Stimulated activated CD8-positive, alpha-beta memory T cell treated with anti-CD3 and anti-CD28 coated beads, Interleukin-4, amount 100 ng/mL, for 4 hours (primary cell): ENCODE measurements at places on chromosomes 6 and 20.

GRCh38 chr20:25220810-25221591 is 25.5 kb downstream of the ENTPD6 start:
- DNase-seq: no peak

DNA sequence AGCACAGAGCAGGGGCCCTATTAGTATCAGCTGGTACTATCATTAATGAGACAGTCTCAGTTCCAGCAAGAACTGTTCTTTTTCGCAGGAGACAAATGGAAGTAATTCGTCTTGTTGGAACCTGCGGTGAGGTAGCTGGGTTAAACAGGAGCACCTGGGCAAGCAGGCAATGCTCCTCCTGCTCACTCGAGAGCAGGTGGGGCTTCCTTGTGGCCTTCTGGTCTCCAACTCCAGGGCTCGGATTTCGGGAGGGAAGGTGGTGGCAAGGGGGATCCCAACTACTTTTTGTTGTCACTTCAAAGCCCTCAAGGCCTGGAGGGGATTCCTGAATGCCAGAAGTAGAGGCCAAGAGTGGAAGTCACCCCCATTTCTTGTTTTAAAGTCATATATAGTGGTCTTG is 1.3 kb upstream of the SPEF1 start:
- no peak for DNase-seq

DNA sequence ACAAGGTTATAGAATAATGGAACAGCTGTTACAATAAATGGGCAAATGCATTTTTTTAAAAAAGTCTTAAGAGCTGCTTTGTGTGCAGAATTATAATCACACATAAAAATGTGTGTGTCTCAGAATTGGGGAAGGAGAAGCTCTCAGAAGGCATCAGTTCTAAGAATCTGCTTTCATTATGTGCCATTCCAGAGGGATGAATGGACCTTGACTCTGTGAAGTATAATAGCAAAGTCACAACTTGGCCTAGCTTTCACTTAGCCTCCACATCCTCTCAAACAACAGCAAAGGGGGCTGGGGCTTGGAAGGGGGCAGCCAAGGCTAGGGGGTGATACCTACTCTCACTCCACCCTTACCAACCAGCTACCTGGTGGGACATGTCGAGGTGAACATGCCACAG is 265.0 kb downstream of the CDC5L start:
- DNase-seq: no peak

GRCh38 chr20:37494796-37495195 is 26.3 kb upstream of the NNAT start:
- no peak for DNase-seq

- DNase-seq: peak; percentile 65
Observed at GRCh38 chr6:26205161-26205624, 118.0 kb downstream of the HFE start.

DNA sequence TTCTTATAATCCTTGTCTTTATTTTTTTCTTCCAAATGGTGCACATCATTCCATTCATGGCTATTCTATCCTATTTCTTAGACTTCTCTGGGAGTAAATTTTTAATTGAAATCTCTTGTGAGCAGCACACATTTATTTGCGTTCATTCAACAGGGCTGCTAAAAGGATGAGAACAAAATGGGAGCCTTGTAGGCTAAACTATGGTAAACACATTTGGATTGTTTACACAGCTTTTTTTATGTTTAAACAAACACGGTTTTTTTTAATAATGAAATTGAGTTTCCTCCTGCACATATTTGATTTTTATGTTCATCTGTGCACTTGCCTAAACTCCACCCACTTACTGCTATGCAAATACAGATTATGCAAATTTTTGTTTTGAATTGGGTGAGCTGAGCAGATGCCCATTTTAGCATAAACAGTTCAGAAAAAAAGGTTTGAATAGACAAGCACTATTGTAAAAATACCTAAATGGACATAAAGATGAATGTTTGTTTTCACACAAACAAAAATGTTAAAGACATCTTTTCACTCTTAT is 92.0 kb downstream of the OLIG3 start:
- DNase-seq: no peak

- DNase-seq: no peak
Observed at GRCh38 chr6:8844968-8845367, 409.6 kb upstream of the SLC35B3 start.

GRCh38 chr6:111858347-111858746 is 14.9 kb downstream of the FYN start:
- no peak for DNase-seq

GRCh38 chr20:49557449-49557848 is 10.5 kb downstream of the PTGIS start:
- no peak for DNase-seq

DNA sequence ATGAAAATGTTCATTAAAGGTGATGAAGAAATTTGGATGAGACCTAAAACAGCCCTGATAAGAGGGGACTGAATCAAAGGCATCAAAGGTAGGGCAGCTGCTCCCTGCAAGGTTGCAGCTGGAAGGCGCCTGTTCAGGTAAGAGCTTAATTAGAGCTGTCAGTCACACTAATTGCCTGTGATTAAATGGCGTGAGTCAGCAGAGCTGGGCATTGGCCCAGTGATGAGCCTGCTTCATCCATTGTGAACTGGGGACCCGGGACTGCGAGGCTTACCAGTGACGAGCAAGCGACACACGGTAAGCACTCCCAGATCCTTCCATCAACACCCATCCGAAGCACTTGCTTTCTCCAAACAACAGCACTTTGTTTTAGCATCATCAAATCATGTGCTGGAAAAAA is 621.5 kb upstream of the CDH4 start:
- DNase-seq: no peak

DNA sequence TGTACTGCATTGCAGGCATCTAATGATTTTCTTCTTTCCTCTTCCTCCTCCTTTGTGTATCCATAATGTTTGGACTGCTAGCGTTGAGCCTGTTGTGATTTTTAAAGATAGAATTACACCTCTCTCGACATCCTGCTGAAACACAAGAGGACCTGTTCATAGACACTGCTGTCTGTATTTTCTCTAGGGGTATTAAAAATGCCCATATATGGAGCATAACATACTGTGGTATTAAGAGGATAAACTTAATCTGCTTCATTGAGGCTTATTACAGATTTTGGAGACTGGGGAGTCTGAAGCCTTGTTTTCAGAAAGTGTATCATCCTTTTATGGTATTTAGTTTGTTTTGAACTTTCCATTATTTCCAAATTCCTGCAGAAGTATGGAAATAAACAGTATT is 414.3 kb downstream of the CDKAL1 start:
- DNase-seq: no peak

- DNase-seq: no peak
Observed at GRCh38 chr6:126945150-126945685, 173.3 kb upstream of the RSPO3 start.

- no peak for DNase-seq
Observed at GRCh38 chr6:28896505-28897368, 27.0 kb downstream of the TRIM27 start.

DNA sequence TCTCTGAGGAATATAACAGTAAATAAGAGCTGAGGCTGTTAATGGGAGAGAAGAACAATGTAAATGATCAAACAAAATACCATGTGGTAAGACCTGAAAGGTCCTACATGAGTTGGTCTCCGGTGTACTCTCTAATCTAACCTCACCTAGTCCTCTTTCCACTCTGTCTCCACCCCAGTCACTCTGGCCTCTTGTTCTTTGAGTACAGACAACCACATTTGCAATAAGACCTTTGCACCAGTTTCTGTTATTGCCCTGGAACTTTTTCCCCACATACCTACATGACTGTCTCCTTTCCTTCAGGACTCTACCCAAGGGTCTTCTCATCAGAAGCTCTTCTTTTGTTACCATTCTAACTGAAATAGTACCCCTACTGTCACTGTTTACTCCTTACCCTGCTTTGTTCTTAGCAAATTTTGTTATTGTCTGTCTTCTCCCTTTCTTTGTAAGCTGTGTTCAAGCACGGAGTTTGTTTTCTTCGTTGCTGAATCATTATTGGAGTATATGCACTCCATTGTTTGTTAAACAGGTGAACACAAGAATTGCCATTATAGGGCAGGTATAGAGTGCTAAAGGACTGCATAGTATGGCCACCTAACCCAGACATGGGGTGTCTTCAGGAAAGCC is 37.3 kb downstream of the MAPK14 start:
- no peak for DNase-seq

- no peak for DNase-seq
Observed at GRCh38 chr6:81997090-81997926, 244.8 kb upstream of the TENT5A start.

DNA sequence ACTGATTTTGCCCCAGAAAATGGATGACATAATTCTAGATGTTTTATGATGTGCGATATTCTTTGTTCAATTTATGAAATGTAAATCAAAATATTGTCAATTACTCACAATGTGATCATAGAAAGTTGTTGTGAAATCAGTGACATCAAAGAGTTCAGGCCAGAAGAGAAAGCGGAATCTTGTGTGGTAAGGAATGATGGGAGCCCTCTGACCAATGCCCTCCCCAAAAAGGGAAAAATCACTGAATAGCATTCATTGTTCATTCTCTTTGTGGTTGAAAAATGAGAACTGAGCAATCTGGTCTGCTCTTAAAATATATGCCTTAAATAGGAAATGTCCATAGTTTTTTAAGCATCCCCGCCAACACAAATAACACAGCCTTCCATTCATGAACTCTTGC is 247.1 kb upstream of the GRIK2 start:
- no peak for DNase-seq

GRCh38 chr6:17458966-17459365 is 65.6 kb downstream of the CAP2 start:
- no peak for DNase-seq

- DNase-seq: no peak
Observed at GRCh38 chr20:16128538-16129106, 444.6 kb downstream of the KIF16B start.

DNA sequence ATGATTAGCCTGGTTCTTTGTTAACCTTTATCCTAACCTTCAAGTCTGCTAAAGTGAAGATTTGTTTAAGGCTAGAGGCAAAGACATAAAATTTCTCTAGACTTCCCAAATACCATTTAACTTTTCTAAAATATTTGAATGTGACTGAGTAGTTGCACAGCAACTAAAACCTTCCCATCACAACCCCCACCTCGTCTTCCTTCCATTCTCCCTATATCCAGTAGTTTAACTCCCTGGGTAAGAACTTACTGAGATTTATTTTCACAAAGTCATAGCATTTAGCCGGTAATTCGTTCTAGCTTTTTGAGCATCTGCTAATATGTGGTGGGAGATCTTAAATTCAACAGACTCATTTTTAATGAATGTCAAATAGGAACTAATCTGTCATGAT is 87.9 kb upstream of the AKIRIN2 start:
- no peak for DNase-seq

DNA sequence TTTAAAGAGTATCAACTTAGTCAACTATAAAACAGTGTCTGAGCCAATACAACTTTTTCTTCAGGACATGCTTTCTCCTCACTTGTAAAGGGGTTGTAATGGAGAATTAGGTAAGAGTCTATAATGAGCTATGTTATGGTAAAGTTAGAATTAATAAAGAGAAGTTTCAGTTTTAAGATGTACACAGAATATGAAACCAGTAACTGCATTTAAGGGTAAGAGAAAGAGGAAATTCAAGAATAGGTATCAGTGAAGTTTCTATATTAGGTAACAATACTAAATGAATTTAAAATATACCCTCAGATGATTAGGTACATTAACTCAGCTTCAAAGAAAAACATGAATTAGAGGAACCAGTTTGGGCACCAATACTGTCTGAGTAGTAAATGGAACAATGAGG is 1444.3 kb upstream of the ADGRB3 start:
- DNase-seq: no peak

GRCh38 chr6:37021356-37022129 is 16.1 kb downstream of the FGD2 start:
- DNase-seq: peak; percentile 25

DNA sequence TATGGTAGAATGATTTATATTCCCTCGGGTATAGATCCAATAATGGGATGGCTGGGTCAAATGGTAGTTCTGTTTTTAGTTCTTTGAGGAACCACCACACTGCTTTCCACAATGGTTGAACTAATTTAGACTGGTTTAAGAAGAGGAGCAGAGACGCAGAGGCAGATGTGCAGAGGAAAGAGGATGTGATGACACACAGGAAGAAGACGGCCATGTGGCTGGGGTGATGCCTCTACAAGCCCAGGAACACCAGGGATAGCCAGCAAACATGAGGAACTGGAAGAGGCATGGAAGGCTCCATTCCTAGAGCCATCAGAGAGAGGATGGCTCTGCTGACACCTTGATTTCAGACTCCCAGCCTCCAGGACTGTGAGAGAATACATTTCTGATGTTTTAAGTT is 218.3 kb upstream of the DTNBP1 start:
- no peak for DNase-seq

DNA sequence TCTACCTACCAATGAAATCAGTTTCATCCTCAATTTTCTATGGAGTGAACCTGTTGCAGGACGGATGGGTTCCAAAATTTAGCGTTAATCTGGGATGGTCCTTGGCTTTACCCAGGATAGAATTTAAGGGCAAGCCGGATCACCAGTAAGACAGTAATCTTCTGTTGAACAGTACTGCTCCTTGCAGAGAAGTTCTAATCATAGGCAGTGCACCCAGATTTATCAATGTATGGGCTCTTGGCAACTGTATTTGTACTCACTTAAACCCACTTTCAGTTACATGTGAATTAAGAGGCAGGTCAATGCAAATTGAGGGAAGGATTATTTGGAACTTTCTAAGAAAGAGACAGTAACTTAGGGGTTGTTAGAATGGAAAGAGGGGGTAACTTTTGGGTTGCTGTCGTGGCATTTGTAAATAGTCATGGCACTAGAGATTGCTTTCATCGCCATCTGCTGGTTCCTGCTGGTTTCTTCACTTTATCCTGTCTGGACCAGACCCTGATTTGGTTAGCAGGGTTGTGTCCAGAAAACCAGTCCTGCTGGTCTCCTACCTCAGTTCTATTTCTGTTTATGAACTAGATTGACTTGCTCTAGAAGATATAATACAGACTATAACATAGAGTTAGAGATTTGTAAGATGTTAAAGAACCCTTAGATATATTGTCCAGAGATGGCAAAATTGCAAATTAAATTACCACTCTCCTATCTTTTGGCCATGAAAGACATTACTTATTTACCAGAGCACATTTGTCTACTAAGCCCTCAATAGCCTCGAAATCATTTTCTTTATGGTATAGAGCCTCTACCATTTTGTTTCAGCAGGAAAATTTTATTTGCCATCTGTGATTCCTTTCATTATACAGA is 646.3 kb downstream of the UTRN start:
- DNase-seq: no peak

- no peak for DNase-seq
Observed at GRCh38 chr6:16700202-16700915, 60.9 kb downstream of the ATXN1 start.

DNA sequence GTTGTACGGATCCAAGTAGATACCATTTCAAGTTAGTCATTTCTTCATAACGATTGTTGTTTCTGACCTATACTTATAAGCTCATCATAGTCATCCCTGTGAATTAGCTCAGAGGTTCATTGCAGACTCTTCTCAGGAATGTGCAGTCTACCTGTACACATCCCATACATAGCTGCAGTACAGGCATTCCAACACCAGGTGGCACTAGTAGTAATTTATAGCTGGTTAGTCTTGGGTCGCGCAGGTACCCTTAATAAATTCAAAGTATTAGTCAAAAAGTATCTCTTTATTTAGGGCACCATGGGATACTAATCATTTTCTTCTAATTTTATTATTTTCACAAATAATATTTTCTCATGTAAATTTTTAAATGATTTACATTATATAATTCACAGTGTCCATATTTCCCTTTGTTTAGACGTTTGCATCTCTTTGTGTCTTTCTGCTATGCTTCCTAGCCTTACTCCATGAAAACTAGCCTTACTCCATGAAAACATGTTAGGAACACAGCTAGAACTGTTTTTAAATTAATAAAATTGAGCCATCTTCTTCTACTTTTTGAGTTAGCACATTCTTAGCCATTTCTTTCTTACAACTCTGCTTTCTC is 128.6 kb upstream of the FAM83B start:
- DNase-seq: no peak
